ENCODE measurements at places on chromosomes 2 and 18. TPM values are rescaled to one million over a fixed set of nuclear protein-coding genes. Genes with fewer than 3 reads are reported as not detected.

The SLC30A3 gene
- total RNA-seq: not detected

DNA sequence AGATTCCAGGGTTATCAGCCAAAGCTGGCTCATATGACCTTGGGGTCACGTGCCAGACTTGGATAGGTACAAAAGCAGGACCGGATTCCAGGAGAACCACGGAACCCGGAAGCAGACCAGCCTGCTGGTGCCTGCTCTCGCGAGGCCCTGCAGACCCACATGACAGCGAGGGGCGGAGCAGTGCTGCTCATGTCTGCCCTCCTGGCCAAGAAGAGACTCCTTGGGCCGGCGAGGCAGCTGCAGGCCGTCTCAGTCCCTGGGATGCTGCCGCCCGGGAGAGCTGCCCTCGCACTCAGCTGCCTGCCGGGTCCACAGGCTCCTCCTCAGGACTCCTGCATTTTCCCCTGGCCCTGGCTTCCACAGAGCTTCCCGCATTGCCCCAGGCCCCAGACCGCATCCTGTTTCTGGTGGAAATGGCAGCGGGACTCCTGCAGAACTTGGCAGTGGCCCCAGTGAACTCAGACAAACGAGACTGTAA is 739.5 kb downstream of the SOCS6 start:
- no peak overlapping the region for H3K27ac ChIP-seq
- no peak overlapping the region for H3K4me3 ChIP-seq
- H3K27me3 ChIP-seq: no peaks in the 10 kb centered on the region
- no peaks in the 10 kb centered on the region for H3K36me3 ChIP-seq
- H3K4me1 ChIP-seq: no peaks in the 10 kb centered on the region

GRCh38 chr2:224711859-224712665 is 4.1 kb downstream of the CCDC195 start:
- no peaks in the 10 kb centered on the region for H3K4me1 ChIP-seq
- no peaks in the 10 kb centered on the region for H3K36me3 ChIP-seq
- H3K27me3 ChIP-seq: no peaks in the 10 kb centered on the region
- no peak overlapping the region for H3K4me3 ChIP-seq
- DNase-seq: no peak
- no peak overlapping the region for H3K27ac ChIP-seq

DNA sequence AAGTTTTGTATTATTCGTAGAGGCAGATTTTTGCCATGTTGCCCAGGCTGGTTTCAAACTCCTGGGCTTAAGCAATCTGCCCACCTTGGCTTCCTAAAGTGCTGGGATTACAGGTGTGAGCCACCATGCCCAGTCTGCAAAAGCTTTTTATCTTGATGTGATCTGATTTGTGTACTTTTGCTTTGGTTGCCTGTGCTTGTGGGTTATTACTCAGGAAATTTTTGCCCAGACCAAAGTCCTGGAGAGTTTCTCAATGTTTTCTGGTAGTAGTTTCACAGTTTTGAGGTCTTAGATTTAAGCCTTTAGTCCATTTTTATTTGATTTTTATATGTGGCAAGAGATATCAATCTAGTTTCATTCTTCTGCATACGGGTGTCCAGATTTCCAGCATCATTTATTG is 42.4 kb downstream of the SYT4 start:
- no peaks in the 10 kb centered on the region for H3K27me3 ChIP-seq
- no peak for DNase-seq
- no peak overlapping the region for H3K27ac ChIP-seq
- H3K36me3 ChIP-seq: no peaks in the 10 kb centered on the region
- no peaks in the 10 kb centered on the region for H3K4me1 ChIP-seq

GRCh38 chr2:150482111-150482510 is 5.4 kb downstream of the RND3 start:
- H3K4me3 ChIP-seq: no peak overlapping the region
- H3K27ac ChIP-seq: no peak overlapping the region
- no peak for DNase-seq
- H3K27me3 ChIP-seq: peaks cover 11% of the 10 kb centered on the region
- H3K4me1 ChIP-seq: no peaks in the 10 kb centered on the region

Measured in natural killer cell (primary cell).